Mucosa of descending colon (tissue), 3 donors: ENCODE measurements at places on chromosomes 4 and X. TPM values are rescaled to one million over a fixed set of nuclear protein-coding genes. Genes with fewer than 3 reads are reported as not detected.

GRCh38 chr4:184889666-184890335, 64.0 kb upstream of the ACSL1 start:
- no peak for DNase-seq

Gene PABPC5
- 0.41 TPM for total RNA-seq

DNA sequence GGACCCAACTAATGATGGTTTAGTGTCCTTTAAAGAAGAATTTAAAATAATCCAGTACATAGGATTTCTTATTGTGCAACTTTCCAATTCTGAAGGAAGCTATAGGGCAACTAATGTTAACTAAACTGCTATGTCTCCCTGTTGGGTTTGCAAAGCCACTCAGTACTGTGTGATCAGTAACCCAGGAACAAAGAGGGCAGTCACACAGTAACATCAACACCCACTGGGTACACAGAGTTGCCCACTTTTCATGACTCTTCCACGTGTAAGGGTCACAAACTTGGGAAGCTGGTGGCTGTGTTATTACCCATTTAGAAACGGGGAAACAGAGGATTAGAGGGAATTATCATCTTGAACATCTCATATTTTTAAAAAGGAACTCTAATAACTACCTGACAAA, 555.0 kb upstream of the DIPK2B start:
- no peak for DNase-seq

Gene DDX53
- not detected for total RNA-seq

GRCh38 chr4:20091781-20092180, 159.9 kb upstream of the SLIT2 start:
- no peak for DNase-seq
